ENCODE measurements at places on chromosomes 2 and 18.

DNA sequence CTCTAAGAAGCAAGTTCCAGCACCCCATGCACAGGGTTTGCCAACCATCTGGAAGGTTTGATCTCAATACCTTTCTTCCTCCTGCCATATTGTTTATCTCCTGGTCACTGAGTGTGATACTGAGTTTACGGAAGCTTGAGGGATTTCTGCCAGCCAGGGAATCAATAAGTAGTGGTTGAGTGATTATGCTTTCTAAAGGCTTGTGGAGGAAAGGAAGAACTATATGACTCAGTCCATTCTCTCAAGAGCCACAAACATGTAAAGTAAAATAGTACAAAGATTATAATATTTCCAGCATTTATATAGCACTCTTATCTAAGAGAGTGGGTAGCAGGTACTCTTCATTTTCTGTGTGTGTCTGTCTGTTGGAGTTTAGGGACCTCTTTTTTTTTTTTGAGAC lies 49.2 kb downstream of the SLC4A3 start:
- DNase-seq: no peak

DNA sequence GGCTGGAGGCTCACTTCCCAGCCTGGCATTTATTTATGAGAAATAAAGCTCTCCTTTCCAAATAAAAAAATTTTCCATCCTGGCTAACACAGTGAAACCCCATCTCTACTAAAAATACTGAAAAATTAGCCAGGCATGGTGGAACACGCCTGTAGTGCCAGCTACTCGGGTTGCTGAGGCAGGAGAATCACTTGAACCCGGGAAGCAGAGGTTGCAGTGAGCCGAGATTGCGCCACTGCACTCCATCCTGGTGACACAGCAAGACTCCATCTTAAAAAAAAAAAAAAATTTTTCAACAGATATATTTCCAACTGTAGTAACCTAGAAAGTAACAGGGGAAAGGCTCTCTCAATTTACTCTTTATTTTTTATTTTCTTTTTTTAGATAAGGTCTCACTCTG lies 6.1 kb upstream of the PCBP1 start:
- DNase-seq: no peak

DNA sequence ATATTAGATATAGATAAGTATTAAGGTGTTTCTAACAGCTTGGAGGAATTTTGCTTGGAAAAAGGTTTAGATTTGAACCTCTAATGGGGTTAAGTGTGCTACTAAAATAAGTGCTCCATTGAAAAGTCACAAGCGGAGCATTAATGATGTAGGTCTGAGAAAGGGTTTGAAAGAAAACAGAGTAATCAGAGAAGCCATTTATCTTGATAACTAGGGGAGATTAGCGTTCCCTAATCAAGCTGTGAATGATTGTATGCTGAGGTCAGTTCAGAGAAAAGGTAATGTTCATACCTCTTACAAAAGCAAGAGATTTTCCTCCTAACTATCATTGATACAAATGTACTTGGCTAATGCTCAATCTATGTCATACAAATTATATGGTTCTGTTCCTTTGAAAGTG lies 1.5 kb downstream of the ARHGAP25 start:
- DNase-seq: no peak

- DNase-seq: no peak
Measured at GRCh38 chr18:55149994-55150393, 190.7 kb upstream of the CCDC68 start.

GRCh38 chr2:223797811-223798721 lies 39.3 kb downstream of the AP1S3 start:
- no peak for DNase-seq

DNA sequence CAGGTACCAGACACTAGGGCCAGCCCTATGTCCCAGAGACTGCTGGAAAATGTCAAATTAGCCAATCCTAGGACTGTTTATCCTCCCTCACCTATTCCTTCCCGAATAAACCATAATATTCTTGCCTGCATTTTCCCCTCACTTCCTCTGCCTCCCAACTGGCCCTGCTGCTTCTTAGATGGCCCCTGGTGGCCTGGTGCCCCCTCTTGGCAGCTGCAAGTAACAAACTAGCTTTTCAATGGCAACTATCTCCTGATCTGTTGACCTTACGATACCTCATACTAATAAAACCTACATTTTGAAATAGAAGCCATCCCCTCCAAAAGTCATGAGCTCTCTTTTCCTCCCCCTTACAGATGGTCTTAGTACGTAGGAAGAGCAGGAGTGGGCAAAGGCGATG lies 132.0 kb downstream of the ALPK2 start:
- DNase-seq: no peak

DNA sequence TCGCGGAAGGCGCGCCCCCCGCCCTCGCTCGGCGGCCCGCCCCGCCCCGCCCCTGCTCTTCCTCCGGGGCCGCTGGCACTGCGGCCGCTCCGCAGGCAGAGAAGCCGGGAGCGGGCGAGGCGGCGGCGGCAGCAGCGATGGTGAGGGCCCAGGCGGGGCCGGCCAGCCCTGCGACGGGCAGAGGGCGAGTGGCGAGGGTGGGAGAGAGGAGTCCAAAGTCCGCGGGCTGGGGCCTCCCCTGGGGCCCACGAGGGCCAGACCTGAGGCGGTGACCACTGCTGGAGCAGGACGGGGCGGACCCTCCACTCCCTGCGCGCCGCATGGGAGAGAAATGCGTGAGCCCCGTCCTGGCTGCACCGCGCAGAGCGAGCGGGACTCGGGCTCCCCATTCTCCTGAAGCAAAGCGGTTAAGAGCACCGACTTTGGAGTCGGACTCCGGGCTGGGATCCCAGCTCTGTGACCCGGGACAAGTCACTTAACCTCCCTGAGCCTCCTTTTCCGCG lies at the start of gene VAMP5:
TSS of gene VAMP5 (plus strand) at position 78 of the 503 bp plus-strand sequence. CDS start at position 138, 60 bp downstream.
- DNase-seq: peak; percentile 32

GRCh38 chr2:60512062-60512622 lies 41.3 kb downstream of the BCL11A start:
- DNase-seq: no peak

GRCh38 chr2:205700331-205701132 lies 18.2 kb downstream of the NRP2 start:
- no peak for DNase-seq

DNA sequence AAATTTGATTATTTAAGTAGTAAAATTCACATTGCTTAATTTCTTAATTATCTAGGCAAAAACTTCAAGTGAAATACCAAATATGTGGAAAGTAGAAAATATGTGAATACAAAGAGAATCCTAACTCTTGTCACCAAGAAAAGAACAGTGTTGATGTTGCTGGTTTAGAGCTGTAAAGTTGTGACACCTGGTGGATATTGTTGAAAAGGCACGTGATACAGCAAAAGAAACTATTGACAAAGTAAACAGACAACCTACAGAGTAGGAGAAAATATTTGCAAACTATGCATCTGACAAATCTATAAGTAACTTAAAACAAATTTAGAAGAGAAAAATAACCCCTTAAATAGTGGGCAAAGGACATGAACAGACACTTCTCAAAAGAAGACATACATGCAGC lies 25.6 kb upstream of the ZC3H15 start:
- DNase-seq: peak; percentile 28

DNA sequence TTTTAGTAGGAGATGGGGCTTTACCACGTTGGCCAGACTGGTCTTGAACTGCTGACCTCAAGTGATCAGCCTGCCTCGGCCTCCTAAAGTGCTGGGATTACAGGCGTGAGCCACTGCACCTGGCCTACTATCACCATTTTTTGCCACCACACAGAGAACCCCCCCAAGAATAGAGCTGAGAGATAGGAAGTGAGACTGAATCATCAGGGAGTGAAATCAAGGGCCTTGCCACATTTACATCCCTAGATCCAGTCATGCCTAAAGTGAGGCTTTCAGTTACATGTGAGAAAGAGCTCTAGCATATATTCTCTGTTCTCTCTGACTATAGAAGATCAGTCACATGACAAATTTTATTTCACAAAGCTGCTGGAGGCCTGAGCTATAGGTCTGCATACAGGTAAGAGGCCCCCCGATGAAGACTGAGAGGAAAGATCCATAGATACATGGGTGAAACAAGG lies 28.0 kb upstream of the KCMF1 start:
- no peak for DNase-seq

GRCh38 chr2:138866797-138867196 lies 86.6 kb upstream of the NXPH2 start:
- no peak for DNase-seq

GRCh38 chr2:188787658-188788240 lies 186.4 kb upstream of the COL3A1 start:
- no peak for DNase-seq

DNA sequence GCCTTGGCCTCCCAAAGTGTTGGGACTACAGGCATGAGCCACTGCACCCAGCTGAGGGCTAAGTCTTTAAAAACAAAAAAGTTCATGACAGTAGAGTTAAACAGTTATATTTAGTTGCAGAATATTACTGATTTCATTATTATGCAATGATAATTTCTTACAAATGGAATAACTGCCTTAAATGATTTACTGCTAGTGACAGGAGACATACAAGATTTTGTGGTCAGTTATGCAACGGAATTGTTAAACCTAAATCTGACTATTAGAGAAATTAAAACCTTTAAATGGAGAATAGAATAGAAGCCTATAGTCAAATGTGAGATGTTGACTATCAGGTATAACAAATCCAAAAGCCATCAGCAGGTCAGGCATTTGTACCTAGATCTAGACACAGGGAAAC lies 10.3 kb upstream of the DNAJC10 start:
- no peak for DNase-seq

- peak; percentile 94 for DNase-seq
Measured at GRCh38 chr2:68465081-68465916, 1.8 kb downstream of the FBXO48 start.

DNA sequence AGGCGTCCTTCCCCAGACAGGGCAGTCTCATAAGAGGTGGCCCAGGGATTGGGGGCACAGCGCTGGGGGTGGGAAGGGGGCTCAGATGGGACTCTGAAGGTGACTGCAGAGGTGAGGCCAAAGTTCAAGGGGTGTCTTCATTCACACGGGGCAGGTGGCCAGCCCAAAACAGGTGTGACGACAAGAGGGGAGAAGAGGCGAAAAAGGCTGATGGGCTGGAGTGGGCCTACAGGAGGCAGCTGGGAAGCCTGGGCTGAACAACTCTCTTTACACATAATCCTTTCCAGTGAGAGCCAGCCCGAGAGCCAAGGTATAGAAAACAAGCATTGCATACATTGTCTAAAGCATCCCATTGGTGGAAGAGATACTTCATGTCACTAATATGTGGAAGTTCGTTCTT lies 130.9 kb upstream of the ASB18 start:
- no peak for DNase-seq

- no peak for DNase-seq
Measured at GRCh38 chr2:25174192-25174861, 5.9 kb upstream of the POMC start.

DNA sequence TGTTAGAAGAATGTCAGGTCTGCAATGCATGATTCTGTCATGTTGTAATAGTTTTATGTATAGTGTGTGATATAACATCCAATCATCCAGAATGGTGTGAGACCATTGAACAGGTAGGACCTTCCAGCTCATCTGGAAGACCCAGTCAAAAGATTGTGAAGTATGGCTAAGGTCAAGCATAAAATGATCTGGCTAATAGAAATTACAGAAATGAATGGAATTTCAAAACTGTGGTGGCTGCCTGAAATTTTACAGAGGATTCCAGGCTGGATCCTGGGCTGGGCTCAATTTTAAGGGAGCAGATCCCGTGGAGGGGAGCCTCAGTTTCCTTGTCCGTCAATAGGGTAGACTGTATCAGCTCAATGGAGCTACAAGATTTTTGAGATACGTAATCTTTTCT lies 39.1 kb downstream of the ACKR3 start:
- no peak for DNase-seq

GRCh38 chr2:71668326-71669057 lies 215.1 kb downstream of the DYSF start:
- DNase-seq: no peak

- DNase-seq: no peak
Measured at GRCh38 chr2:69166465-69166811, 153.5 kb downstream of the ANTXR1 start.

GRCh38 chr2:29293830-29294438 lies 178.7 kb downstream of the CLIP4 start:
- DNase-seq: peak; percentile 20

DNA sequence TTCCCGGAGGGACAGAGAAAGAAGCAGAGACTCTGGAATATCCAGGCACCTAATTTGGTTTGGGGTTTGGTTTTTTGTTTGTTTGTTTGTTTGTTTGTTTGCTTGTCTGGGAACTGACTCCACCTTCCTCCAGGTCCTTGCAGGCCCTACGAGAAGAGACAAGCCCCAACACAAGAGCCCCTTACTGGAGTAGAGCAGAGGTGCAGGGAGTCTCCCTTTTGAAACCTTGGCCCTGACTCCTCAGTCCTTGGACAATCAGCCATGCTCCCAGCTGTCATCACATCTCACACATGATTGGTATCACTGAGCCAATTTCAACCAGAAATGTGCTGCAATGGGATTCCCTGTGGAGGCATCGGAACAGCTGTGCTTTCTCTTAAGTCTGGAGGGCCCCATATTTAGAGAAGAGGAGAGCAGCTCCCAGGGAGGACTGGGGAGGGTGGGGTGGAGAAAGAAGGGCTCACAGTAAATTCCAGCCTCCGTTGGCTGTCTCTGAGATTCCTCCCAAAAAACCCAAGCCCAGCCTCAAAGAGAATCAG lies 279.9 kb upstream of the NCKAP5 start:
- no peak for DNase-seq

Data from T-helper 2 cell (primary cell).